Right renal cortex interstitium (tissue), 3 donors: ENCODE measurements at places on chromosomes 4 and X. TPM values are rescaled to one million over a fixed set of nuclear protein-coding genes. Genes with fewer than 3 reads are reported as not detected.

The VSIG1 gene
- 0.85 TPM for polyA plus RNA-seq

The CDX4 gene
- polyA plus RNA-seq, result not detected

GRCh38 chr4:2043396-2044118 lies 15.6 kb upstream of the NAT8L start:
- DNase-seq, result no peak

GRCh38 chrX:138945219-138945618 lies 233.7 kb upstream of the FGF13 start:
- DNase-seq, result no peak

- no peak for DNase-seq
Observed at GRCh38 chrX:129961180-129962083, 21.0 kb upstream of the BCORL1 start.

- no peak for DNase-seq
Observed at GRCh38 chr4:38462367-38463055, 201.5 kb upstream of the KLF3 start.

- no peak for DNase-seq
Observed at GRCh38 chrX:119549327-119550016, 15.7 kb downstream of the STEEP1 start.

DNA sequence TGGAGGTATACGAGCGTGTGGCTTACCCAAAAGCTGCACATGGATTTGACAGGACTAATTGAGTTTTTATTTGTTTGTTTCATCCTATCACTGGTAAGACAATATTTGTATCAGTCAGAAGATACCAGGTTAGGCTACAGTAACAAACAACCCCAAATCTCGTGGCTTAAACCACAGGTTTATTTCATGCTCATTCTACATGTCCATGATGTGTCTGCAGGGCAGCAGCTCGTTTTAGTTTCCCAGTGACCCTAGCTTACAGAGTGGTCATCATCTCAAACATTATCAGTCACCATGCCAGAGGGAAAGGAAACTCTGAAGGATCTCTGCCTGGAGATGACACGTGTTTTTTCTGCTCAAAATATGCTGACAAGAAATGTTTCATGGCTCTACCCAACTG lies 108.3 kb downstream of the SHROOM3 start:
- DNase-seq, result no peak

- DNase-seq, result no peak
Observed at GRCh38 chrX:132615391-132616131, 126.7 kb upstream of the MBNL3 start.

DNA sequence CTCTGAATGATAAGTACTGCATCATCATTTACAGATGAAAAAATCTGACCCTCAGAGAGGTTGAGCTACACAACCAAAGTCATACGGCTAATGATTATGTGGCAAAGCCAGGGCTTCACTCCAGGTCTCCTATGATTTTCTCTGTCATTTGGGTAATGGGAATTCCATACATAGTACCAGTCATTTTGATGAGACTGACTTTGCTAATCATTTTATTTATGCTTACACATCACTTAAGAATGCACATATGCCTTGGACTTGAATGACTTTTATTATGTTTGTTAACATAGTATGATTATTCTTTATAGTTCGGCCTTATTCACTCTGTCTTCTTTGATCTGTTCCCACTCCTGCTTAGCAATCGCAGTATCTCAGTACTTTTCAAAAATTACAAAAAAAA lies 255.1 kb upstream of the GPRIN3 start:
- DNase-seq, result no peak

DNA sequence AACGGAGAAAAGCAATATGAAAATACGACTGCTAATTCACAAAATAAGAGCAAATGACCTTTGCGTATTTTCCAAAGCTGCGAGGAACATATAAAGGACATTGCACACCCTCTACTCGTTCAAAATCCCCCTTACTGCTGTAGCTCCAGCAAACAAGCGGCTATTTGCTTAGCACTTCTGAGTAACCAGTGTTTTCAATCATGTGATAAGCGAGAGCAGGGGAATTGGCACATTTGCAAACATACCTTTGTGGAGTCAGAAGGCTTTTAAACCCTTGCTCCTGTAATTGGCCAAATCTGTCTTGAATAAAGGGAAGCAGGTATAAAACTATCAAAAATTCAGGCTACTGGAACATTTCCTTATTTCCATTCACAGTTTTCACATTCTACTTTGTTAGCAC lies 610.2 kb downstream of the UBE2NL start:
- no peak for DNase-seq

GRCh38 chrX:152202886-152203285 lies 64.5 kb upstream of the MAGEA10 start:
- no peak for DNase-seq

DNA sequence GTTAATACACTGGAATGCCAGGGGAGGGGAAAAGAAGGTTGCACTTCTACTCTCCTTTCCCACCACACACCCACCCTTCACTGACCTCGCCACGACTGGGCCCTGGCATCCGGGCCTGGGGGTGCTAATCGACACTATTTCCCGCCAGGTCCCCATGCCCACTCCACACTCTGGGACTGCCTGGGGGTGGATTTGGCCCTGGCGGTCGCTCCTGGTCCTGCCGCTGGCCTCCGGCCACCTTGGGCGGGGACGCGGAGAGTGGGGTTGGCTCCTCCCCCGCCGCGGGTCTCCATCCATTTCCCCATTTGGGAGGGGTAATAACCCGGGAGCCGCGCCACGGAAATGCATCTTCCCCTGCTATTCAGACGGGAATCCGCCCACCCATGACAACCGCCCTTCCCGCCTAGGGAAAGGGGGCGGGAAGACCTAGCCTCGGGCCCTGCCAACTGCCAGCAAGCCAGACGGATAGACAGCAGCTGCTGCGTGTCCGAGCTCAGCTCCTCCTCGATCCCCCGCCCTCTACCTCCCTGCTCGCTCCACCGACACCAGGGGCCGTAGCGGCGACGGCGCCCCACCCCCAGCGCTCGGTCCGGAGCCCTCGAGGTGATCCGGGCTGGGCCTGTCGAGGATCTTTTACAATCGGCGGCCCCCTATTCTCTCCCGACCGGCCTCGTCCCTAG lies 78.1 kb downstream of the RLIM start:
- peak; percentile 70 for DNase-seq

DNA sequence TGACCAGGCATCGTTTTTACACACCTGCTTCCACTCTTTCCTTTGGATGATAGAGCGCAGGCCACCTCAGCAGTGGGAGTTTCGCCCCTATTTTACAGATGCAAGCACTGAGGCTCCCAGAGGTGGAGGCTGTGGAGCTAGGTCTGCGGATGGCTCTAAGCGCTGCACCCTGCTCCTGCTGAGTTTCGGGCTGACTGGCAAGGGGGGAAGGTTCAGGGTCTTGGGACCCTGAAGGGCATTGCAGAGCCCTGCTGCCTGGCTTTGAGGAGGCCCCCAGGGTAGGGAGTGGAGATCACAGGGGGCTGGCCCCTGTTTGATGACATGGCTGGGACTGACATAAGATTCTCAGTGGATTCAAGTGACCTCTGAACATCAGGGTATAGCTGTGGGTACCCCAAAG lies 62.8 kb upstream of the NKX1-1 start:
- DNase-seq, result no peak
